ENCODE measurements at places on chromosomes 5 and 9.
A peak's percentile ranks its signal among the peaks of the same experiment; 100 is the strongest.

DNA sequence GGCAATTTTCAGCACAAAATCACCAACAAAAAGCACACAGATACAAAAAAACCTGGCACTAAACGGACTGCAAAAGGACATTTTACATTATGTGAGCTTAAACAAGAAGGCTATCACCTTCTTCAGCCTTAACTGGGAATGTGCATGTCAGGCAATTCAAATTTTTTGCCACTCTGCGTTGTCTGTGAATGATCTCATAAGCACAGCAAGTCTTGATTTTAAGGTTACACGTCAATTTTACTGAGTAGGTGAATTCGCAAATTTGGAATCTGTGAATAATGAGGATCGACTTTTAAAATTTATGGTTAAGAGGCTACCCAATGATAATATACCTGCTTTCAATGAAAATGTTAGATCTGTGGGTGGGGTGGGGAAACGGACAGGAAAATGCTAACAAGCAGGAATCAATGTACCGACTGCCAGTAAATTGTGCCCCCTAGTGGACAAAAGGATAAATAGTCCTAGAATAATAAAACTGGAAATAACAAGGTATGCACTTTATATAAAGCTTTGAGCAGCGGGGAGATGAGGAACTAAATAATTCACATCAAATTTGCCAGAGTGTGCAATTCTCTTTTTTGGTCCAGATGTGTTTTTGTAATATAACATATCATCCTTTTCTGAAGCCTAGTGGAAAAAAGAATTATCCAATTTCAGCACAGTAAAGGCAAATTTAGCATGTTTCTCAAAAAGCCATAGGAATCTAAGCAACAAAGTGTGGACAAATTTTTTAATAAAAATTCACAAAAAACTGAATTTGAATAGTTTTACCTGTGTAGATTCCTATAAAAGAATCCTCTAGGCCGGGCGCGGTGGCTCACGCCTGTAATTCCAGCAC is 20.5 kb downstream of the EQTN start:
- DNase-seq: peak; percentile 15

GRCh38 chr5:8870959-8871355 is 674.9 kb downstream of the SEMA5A start:
- no peak for DNase-seq

DNA sequence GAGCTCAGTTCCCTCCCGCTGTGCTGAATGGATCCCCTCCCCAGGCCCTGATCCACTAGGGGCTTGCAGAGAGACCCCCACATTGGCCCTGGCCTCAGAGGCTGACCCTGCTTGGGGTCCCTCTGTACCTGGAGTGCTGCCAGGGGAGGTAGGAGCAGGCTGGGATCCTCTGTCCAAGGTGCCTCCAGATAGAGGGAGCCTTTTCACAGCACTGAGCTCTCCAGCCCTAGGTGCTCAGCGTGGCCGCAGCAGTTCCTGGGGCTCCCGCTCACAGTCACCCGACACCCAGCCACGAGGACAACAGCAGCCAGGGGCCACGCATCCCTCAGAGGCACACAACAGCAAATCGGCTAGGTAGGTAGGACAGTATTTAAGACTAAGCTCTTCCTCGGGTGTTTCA is 62.2 kb upstream of the IRX2 start:
- no peak for DNase-seq

DNA sequence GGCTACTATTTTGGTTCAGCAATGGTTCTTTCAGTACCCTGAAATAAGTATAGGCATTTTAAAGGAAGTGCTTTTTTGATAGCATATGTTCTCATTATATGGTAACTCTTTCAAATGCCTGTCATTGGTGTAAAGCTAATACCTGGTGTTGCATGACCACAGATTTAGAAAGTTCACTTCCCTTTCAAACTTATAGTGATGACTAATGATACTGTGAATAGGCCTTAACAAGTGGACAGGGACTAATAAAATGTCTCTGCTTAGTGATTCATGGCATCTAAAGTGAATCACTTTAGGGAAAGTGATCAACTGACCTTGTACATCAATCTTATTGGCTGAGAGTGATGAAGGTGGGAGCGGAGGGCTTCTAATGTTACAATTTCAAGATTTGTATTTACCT is 21.6 kb downstream of the MRPL22 start:
- no peak for DNase-seq

DNA sequence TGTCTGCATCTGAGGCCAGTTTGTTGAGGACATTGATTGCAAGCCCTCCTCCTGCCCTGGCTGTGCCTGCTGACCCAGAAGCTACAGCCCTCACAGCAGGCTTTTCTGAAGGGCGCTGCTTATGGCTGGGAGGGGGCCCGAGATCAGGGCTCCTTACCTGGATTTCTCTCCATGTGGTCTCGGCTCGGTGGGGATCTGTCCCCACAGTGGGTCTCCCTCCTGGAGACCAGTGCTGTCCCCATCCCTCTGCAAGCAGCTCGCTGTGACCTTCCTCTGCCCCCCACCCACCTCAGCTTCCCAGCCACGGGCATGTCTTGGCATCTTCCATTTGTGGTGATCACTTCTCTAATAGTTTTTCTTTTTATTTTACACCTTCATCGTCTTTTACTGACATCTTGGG is 357.9 kb downstream of the IRX2 start:
- no peak for DNase-seq

DNA sequence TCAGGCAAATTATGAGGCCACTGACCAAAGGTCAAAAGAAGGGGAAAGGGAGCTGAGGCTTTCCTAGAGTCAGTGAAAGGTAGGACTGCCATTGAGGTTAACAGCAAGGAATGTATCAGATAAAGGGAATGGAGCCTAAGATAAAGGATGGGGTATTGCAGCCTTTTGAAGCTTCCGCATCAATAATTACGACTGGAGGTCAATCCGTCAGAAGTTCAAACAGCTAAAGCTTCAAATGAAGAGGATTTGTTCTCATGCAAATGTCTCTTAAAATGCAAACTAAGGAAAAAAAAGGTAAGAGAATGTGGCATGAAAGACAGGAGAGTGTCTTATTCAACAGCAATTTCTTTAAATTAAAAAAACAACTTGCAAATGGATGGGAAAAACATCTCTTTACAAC is 341.1 kb upstream of the RGMB start:
- DNase-seq: no peak
